Fibroblast of skin of scalp (primary cell): ENCODE measurements at places on chromosomes 11 and 22.

- peak; percentile 30 for DNase-seq
Observed at GRCh38 chr11:62546929-62547625, 471 bp upstream of the AHNAK start.

DNA sequence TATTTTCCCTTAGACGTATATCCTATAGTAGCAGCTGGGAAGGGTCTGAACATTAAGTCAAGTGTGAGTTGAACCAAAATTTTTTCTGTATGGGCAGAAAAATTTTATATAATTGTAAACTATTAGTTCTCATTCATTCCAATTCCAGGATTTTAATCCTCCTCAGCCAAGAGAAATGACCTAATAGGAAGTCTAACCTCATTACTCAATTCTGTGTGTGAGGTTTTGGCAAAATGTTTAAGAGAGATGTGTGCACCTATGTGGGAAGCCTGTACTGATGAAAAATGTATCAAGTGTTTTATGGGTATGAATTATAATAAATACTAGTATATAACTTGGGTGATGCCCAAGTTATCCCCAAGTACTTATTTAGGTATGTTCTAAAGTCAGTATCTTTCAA, 311.6 kb upstream of the PITPNB start:
- DNase-seq = peak; percentile 64

DNA sequence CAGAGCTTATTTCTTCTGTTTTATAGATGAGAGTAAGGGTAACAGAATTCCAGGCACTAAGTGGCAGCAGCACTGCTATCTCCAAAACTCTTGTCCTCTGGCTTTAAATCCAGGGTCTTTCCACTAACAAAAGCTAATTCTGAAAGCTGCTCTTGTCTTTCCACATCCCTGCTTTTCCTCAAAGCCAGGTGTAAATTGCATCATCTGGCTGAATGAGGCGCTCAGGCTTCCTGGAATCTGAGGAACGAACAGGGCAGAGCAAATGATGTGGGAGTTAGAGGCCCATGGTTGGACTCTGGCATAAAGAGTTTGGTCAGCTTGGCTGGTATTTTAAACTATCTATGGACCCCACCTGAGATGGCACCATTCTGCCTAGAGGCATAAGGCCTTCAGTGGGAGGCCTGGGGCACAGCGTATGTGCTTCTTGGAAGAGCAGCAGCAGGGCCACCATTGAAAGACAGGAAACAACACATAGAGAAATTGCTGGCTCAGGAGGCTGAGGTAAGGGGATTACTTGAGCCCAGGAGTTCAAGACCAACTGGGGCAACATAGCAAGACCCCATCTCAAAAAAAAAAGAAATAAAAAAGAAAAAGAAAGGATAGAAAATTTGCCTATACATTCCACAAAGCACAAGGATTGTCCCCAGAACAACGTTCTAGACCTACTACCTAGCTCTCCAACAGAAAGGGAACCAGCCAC, 1.9 kb downstream of the KCNJ5 start:
- DNase-seq = no peak

DNA sequence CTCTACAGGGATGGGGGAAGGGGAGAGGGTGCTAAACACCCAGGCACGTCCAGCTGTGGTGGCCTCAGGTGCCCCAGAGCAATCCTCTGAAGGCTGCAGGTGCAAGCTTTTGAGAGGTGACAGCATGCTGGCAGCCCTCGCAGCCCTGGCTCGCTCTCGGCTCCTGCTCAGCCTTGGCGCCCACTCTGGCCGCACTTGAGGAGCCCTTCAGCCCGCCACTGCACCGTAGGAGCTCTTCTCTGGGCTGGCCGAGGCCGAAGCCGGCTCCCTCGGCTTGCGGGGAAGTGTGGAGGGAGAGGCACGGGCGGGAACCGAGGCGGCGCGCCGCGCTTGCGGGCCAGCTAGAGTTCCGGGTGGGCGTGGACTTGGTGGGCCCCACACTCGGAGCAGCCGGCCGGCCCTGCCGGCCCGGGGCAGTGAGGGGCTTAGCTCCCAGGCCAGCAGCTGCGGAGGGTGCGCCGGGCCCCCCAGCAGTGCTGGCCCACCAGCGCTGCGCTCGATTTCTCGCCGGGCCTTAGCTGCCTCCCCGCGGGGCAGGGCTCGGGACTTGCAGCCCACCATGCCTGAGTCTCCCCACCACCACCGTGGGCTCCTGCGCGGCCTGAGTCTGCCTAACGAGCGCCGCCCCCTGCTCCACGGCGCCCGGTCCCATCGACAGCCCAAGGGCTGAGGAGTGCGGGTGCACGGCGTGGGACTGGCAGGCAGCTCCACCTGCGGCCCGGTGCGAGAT, 112.1 kb downstream of the TRIM29 start:
- DNase-seq = no peak

- DNase-seq = no peak
Observed at GRCh38 chr22:19115628-19116027, 6.6 kb downstream of the DGCR2 start.

- no peak for DNase-seq
Observed at GRCh38 chr22:35349368-35349703, 31.6 kb upstream of the HMOX1 start.

DNA sequence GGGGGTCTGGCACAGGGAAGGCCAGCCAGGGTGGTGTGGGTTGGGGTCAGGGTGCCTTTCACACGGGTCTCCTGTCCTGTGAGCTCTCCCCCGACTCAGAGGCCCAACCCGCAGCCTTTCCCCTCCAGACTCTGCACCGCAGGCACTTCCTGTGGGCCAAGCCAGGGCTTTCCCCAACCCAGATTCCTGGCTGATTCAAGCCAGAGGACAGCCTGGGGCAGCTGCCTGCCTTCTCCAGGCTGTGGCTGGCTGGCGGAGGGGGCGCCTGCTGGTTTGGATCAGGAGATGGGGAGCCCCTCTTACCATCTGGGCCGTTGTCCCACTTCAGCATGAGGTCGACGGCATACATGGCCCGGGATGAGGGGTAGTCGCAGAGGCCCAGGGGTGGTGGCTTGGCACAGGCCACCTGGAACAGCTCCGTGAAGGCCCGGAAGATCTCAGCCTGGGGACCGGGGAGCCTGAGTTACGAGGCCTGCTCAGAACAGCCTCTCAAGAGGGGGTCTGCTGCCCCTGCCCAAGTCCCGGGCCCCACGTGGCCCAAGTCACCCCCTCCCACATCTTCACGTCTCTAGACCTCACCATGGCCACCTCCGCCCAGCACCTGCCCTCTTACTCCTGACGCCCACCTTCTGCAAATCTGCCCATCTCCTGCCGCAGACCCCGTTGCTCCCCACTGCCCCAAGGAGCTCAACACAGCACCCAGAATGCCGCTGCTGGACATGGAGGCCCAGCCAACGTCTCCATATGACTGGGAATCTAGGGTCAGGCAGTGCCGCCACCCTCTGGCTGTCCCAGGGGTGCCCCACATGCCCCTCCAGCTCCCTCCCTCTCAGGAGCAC, 17.3 kb downstream of the TSPO start:
- peak; percentile 74 for DNase-seq

- peak; percentile 66 for DNase-seq
Observed at GRCh38 chr11:32172848-32173834, 82.3 kb downstream of the RCN1 start.

DNA sequence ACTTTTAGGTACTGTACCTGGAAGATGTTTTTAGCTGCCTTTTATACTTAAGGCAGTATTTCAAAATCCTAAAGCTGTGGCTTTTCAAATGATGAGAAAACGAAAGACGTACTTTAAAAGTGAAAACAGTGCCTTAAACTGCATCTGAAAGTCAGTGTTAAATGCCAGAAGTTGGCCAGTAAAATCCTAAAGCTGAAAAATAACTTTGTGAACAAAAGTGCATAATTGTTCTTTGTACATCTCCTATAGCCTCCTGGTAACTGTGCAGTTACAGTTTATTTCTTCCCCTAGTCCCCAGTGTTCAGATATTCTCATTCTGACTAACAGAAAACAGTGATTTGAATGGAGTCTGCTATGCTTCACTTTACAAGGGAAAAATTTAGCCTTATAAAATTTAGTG, 6.8 kb downstream of the EED start:
- DNase-seq = no peak

DNA sequence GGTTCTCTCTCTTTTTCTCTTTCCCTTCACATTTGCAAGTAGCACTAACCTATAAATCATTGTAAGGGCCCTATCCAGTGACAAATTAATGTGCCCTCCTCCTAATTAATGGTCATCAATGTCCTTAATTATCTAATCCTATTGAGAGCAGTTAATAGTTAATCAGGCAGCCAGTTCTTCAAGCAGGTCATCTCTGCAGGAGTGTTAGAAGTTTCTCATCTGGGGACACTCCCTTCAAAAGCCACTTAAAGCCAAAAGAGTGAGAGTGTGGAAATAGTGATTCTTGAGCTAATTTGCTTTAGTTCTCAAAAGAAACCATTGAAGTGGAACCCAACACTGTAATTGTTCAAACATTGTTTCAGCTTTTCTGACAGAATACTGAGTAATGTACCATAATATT, 141.6 kb downstream of the ELP4 start:
- no peak for DNase-seq
